CD14-positive monocyte (primary cell): ENCODE measurements at places on chromosomes 3 and 15.

GRCh38 chr15:92877416-92877815 lies 22.7 kb upstream of the CHD2 start:
- DNase-seq = no peak

GRCh38 chr3:190336516-190337189 lies 14.4 kb upstream of the CLDN1 start:
- DNase-seq = no peak

GRCh38 chr15:59299929-59300617 lies 72.6 kb downstream of the MYO1E start:
- DNase-seq = peak; percentile 95

- DNase-seq = no peak
Measured at GRCh38 chr3:135440746-135441145, 524.8 kb upstream of the PPP2R3A start.

- DNase-seq = no peak
Measured at GRCh38 chr3:81451611-81452010, 309.8 kb downstream of the GBE1 start.

DNA sequence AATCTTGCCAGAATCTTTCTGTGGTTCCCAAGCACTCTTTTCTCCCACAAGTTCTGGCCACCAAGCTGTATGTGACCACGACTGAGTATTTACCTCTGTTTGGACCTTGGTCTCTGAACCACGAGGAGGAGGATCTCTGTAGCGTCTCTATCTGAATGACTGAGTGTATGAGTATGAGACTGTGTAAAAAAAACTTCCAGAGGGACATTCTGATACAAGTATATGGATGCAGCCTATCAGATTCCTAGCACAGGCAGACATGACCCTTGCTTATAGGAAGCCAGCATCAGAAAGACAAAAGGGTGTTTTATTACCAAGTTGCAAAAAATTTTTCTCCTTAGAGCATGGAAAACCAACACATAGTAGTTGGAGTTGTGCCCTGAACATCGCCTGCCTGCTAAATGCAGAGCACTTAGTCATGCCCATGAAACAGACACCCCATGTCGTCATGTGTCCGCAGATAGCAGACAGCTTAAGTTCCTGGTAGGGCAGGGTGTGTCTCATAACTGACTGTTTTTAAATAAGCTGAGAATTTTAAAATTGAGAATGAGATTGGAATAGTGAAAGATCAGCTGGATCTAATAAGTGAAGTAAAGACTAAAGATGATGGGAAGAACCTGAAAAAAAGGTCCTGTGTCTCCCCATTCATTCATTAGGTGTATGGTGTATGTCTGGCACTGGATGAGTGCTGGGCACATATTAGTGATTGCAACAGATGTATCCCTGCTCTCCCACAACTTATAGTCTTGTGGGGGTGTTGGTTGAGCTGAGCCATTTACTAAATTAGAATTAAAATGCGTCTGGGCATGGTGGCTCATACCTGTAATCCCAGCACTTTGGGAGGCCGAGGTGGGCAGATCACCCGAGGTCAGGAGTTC lies 30.9 kb downstream of the DAG1 start:
- DNase-seq = peak; percentile 83

DNA sequence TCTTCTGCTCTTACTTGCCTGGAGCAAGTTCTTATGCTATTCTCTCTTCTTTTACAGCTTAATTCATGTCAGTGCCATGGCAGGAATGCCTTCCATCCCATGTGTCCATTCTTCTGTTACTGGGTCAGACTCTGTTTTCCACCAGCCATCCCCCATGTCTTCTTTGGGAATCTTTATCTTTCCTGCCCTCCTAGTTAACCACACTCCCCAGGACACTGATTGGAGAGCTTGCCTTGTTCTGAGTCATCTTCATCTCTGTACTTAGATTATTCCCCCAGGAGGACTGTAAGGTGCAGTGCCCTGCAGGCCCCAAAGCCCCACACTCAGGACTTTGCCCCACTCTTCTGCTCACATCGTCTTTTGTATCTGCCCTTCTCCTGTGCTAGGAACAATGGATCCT lies 3.6 kb downstream of the ABHD17C start:
- DNase-seq = no peak

GRCh38 chr3:191263365-191263764 lies 64.3 kb downstream of the OSTN start:
- DNase-seq = no peak

GRCh38 chr3:71512000-71512399 lies 71.5 kb downstream of the FOXP1 start:
- no peak for DNase-seq

GRCh38 chr3:157541506-157542236 lies 38.5 kb upstream of the VEPH1 start:
- DNase-seq = no peak

DNA sequence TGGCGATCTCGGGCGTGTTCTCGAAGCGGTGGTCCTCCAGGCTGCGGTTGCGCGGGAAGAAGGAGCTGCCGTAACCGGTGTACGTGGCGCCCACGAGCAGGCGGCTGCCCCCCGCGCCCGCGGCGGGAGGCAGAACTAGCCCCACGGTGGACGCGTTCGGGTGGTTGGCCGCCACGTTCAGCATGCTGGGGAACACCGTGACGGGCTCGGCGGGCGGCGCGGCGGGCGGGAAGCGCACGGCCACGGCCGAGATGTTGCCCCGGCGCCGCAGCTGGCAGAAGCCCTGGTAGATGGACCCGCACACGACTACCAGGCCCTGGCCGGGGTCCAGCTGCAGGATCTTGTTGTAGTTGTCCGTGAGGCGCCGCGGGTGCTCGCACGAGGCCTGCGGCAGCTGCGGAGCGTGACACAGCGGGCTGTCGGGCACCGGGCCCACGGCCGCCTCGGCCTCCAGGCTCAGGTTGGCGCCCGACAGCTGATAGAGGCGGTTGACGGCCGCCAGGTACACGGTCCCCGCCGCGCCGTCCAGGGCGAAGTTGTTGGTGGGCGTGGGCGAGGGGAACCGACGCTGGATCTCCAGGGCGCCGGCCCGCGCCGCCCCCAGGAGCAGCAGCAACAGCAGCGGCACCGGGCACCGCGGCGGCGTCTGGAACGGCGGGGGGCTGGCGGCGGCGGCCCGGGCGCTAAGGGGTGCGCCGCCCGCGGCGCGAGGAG lies 397 bp downstream of the PLXND1 start:
- no peak for DNase-seq

DNA sequence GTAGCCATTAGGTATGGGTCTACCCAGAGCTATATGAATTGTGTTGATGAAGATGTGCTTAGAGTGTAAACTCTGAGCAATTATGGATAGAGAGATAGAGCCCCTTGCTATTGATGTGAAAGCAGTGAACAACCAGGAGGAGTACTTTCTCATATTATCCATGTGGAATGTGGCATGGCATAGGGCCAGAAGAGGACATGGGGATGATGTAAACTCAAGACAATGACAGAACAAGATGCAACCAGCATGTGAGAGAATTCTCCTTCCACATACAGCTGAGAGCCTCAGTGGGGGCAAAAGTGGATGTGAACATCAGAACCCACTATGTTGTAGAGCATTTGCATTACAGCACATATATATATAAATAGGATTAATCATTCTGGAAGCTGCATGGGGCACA lies 36.4 kb upstream of the BNC1 start:
- DNase-seq = no peak

DNA sequence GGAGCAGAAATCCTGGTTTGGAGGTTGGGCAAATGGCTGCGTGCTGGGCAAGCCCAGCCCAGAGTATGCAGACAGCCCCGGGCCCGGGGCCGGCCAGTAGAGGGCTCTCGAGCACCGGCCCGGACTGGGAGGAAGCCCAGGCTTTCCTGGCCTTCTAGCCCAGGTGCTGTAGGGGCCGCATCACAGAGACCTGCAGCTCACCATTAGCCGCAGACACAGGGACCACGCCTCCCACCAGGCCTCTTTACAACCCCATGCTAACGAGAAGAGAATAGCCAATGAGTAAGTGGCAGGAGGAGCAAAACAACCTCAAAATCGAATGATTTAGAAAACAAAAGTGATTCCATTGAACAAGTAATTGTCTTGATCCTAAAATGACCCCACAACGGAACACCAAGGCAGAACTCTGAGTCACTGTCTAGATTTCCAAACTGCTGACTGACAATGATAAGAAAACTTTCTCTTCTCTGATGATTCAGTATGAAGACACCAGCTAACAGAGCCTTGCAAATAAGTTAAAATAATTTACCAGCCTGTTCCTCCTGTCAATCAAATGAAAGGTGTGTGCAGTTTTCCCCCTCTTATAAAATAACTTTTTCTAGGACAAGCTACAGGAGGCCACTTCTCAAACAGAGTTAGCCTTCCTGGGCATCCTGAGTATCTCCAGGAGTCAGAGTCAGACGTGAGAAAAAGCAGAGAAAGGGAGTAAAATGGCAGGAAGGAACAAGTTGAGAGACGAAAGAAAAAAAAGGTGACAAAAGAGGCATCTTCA lies 102.2 kb downstream of the DGKG start:
- peak; percentile 18 for DNase-seq

DNA sequence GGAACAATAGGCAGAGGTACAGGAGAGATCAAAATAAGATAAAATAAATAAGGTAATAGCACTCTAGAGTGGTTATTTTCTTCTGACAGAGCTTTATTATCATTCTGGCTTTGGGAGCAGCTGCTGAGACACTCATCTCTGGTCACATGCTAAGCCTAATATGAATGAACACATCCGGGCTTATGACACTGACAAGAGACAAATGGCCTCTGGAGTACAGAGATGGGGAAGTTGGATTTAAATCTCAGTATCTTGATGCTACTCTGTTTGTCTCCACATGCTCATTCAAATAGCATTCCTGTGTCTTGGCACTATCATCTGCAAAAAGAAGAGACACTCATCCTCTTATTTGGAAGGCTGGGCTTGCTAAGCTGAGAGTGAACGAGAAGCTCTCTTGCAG lies 55.6 kb downstream of the TMEM45A start:
- no peak for DNase-seq

GRCh38 chr3:43871627-43872245 lies 181.0 kb downstream of the ABHD5 start:
- no peak for DNase-seq

- DNase-seq = no peak
Measured at GRCh38 chr3:177606891-177607290, 409.6 kb upstream of the TBL1XR1 start.

DNA sequence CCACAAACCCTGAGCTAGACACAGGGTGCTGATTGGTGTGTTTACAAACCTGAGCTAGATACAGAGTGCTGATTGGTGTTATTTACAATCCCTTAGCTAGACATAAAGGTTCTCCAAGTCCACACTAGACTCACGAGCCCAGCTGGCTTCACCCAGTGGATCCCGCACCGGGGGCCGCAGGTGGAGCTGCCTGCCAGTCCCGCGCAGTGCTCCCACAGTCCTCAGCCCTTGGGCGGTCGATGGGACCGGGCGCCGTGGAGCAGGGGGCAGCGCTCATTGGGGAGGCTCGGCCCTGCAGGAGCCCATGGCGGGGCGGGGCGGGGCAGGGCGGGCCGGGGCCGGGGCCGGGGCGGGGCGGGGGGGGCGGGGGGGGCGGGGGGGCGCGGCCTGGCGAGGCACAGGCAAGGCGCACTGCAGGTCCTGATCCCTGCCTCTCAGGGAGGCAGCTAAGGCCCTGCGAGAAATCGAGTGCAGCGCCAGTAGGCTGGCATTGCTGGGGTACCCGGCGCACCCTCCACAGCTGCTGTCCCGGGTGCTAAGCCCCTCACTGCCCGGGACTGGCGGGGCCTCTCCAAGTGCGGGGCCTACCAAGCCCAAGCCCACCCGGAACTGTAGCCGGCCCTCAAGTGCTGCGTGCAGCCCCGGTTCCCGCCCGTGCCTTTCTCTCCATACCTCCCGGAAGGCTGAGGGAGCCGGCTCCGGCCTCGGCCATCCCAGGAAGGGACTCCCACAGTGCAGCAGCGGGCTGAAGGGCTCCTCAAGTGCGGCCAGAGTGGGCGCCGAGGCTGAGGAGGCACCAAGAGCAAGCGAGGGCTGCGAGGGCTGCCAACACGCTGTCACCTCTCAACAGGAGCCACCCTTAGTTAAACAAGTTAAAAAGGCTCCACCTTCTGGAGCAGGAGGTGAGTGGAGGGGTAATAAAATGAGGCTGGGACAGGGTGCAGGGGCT lies 9.8 kb upstream of the TMEM40 start:
- DNase-seq = no peak

GRCh38 chr3:177820683-177821316 lies 623.5 kb upstream of the TBL1XR1 start:
- peak; percentile 13 for DNase-seq

DNA sequence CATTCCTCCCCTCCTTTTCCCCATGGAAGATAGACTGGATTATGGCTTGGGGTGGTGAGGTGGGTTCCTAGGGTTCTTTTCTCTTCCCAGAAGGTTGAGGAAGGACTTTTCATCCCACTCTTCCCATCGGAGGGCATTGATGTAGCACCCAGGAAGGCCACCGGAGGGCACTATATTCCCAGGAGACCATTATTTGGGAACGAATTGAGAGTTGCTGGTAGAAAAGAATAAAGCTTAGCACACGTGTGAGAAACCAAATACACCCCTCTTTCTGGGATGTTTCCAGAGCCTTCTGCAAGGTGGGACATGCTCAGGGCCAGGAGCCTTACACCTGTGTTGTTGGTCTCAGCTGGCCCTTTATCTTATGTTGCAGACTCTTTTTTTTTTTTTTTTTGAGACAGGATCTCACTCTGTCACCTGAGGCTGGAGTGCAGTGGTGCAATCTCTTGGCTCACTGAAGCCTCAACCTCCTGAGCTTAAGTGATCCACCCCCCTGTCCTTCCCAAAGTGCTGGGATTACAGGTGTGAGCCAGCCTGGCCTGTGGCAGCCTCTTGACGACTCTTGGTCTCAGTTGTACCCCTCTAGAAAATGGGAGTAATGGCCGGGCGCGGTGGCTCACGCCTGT lies 6.3 kb upstream of the CDC25A start:
- peak; percentile 21 for DNase-seq

GRCh38 chr3:133367956-133368355 lies 31.9 kb upstream of the BFSP2 start:
- DNase-seq = no peak

GRCh38 chr15:85531083-85531482 lies 150.7 kb downstream of the AKAP13 start:
- no peak for DNase-seq

DNA sequence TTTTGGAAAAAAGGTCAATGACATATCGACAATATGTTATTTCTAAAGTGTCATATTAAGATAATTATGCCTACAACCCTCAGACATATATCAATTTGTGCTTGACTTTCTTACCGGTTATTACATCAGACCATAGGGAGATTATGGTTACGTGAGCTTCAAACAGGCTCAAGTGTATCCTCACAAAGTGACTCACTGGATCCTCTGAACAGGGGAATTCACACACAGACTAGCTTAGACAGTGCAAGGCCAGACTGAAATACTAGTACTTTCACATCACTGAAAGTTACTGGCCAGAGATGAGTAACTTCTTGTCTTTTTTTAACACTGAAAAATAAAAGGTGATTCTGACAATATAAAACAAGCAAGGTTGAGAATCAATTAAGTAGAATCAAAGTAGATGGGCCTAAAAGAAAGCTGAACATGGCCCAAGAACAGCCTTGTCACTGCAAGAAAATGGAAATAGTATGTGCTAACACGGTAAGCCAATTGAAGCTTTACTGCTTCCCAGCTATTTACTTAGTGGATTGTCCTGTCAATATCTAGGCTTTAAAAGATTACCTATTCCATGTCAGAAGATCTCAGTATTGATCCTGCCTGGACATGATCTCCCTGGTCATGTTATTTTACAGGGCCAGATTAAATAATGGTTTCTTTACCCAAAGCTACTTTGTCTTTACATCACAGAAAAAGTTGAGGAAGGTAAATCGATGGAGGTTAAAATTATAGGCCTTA lies 848.6 kb downstream of the ROBO1 start:
- DNase-seq = no peak

GRCh38 chr3:140236836-140237501 lies 302.0 kb downstream of the CLSTN2 start:
- no peak for DNase-seq

- no peak for DNase-seq
Measured at GRCh38 chr3:3665546-3665945, 133.7 kb upstream of the LRRN1 start.
